CD4-positive, alpha-beta T cell treated with Interleukin-21 for 1 hour (primary cell): ENCODE measurements at places on chromosomes 7 and 10.

- no peak for DNase-seq
These were observed 427.9 kb upstream of the CELF2 start for GRCh38 chr10:10589540-10590303.

DNA sequence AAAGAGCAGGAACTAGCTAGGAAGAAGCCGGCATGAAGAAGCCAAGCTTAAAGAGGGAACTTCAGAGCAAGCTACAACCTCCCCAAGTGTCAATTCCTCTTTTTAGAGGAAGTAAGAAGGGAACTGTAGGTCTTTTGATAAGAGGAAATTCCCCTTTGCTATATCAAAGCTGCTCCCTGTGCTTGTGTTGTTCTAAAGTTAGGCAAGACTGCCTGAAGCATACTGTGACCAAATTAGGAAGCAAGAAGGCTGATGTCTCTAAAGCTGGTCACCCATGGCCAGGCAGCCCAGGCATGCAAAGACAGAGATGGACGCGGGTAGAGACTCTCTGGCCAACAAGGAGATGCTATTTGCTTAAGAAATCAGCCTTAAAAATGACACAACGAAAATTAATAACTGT is 87.9 kb downstream of the RNF216 start:
- peak; percentile 54 for DNase-seq

GRCh38 chr7:6172224-6172909 is 100.1 kb downstream of the CYTH3 start:
- no peak for DNase-seq

GRCh38 chr7:104621321-104621720 is 292.9 kb downstream of the LHFPL3 start:
- no peak for DNase-seq

DNA sequence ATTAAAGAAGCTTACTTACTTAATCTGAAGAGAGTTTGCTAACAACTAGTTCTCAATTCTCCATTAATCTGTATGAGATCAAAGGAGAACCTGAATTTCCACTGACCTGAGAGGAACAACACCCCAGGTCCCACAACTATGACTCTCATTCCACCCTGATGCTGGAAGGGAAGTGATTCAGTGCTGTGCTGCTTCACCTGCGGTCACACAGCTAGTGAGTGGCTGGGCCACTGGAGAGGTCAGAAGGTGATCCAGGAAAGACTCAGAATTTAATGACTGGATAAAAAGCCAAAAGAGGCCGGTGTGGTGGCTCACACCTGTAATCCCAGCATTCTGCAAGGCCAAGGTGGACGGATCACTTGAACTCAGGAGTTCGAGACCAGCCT is 23.6 kb downstream of the SORBS1 start:
- no peak for DNase-seq

GRCh38 chr7:34131371-34131770 is 226.0 kb downstream of the BMPER start:
- DNase-seq: no peak

- no peak for DNase-seq
These were observed 248.4 kb downstream of the BMPER start for GRCh38 chr7:34153656-34154270.
